ENCODE measurements at places on chromosomes 4 and X. TPM values are rescaled to one million over a fixed set of nuclear protein-coding genes. Genes with fewer than 3 reads are reported as not detected.
A peak's percentile ranks its signal among the peaks of the same experiment; 100 is the strongest.

DNA sequence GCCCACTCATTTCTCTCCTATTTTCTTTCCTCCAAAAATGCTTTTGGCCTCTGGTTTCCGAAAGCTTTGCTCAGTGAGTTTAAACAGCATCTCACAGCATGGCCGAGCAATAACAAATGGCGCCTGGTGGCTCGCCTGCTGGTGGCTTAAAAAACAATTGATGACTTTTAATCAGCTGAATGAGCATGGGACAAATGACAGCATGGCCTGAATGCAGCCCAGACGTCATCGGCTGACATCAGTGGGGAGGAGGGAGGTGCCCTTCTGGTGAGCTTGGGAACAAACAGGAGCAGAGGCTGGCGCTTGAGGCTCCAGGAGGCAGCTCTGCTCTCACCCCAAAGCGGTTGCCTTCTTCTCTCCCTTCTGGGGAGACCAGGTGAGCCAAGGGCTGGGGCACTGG, 286.4 kb downstream of the BCOR start:
- DNase-seq, result no peak

DNA sequence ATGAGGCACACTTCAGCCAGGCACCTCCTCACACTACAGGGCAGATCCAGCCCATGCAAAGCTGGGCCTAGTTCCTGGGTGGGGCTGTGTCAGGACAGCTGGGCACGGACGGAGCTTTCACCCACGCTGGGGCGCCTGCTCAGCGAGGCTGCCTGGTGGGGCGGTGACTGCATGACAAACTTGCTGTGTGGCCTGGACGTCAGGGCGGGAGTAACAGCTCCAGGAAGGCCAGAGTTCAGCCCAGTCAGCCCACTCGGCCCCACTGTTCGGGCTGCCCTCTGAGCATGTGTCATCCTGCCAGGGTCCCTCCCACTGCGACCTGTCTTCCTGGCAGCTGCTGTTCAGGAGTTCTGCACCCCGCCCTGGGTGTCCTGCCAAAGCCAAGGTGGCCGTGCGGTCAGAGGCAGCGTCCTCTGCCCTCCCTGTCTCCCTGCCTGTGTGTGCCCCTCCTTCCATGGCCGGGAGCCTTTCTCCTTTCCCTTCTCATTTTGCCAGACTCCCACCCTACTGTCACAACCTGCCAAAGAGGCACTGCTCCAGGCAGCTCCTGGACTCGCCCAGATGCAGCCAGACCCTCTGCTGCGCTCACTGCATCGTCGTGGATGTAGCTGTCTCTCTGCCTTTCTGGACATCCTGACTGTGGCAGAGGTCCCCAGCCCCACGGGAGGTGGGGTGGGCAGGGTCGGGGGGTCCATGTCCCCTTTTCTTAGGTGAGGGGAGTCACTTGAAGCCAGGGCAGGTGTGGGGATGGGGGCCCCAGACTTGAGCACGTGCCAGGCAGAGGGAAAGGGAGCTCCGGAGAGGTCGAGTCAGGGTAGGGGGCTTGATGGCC, 33.0 kb upstream of the KIAA0232 start:
- peak; percentile 11 for DNase-seq

DNA sequence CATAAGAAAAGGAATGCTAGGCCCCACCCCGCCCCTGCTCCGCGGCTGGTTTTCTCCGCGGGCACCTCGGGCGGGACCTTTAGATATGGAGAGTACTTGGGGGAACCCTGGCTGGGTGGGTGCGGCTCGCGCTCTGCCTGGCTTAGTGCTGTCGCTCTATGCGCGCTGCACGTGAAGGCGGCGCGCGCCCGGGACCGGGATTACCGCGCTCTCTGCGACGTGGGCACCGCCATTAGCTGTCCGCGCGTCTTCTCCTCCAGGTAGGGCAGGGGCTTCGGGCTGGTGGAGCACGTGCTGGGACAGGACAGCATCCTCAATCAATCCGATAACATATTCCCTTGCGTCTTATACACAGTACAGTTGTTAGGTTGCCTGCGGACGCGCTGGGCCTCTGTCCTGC, 56.0 kb downstream of the MAGEB10 start:
- DNase-seq, result no peak

DNA sequence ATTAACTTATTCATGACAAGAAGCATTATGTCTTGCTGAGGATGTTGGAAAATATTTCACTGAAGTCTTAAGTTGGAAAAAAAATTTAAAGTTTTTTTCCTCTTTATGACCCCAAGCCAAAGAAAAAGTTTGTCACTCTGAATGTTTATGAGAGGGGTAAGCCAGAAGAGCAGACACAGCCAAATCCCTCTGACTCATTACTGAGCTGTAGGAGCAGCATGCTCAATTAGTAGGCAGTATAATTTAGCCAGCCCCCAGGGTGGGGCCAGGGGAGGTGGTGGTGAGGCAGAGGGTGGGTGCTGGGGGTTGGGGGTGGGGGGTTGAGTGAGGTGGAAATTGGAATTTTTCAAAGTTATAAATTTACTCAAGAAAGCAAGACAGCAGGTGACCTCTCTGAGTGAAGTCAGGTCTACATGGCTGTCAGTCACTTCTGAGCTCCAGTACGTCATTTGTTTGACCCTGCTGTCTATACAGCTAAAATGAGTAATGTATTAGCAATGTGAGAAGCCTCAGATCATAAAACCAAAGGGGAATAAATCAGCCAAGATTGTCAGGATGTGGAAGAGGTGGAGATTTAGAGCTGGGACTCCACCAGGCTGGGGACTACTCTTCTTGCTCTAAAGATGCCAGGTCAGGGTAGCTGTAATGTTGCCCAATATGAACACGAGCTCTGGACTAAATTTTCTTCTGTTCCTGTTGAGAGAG, 98.8 kb upstream of the NDP start:
- DNase-seq, result no peak

DNA sequence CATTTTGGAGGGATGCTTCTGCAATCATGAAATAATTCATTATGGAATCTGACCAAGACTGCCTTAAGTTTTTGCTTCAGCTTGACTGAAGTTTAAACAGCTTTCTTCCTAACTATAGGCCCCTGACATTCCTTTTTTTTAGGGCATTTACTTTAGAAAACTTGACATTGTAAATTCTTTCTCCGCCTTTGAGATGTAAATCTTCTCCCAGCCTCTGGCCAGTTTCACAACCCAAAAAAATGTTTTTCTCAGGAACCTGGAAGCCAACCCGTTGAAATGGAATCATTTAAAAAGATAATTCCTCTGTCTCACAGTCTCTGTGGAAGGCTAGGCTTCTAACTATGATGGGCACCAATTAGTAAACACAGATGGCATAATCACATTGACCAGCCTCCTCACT, 710.4 kb upstream of the PABPC4L start:
- no peak for DNase-seq

GRCh38 chr4:55612341-55612740, 20.3 kb upstream of the PDCL2 start:
- no peak for DNase-seq

- DNase-seq, result no peak
Observed at GRCh38 chr4:56910172-56910967, 2.7 kb downstream of the REST start.

- DNase-seq, result no peak
Observed at GRCh38 chrX:43018031-43018430, 240.1 kb upstream of the PPP1R2C start.

GRCh38 chr4:78864405-78865024, 74.7 kb downstream of the PAQR3 start:
- peak; percentile 62 for DNase-seq

GRCh38 chr4:4541661-4542570, at the start of gene STX18:
Gene STX18 (minus strand): TSS chr4:4542048. CDS start chr4:4541964, 84 bp downstream.
- DNase-seq, result peak; percentile 44

DNA sequence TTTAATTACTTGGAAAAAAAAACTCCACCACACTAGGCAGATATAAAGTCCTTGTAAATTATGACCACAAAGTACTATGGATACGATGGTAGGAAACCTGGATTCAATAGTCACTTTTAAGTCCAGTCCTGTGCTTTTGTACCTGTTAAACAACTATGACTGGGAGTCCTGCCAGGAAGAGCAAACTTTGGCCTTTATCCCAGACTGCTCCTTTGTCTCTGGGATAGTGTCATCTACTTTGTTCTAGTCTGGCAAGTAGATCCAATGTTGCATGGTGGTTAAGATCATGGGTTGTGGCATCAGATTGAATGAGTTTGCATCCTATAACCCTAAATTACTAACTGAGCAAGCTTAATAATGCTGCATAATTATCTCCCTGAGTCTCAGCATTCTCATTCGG, 175.3 kb upstream of the FGF13 start:
- no peak for DNase-seq

- DNase-seq, result no peak
Observed at GRCh38 chr4:121668368-121669162, 28.2 kb downstream of the ANXA5 start.

GRCh38 chrX:45842207-45842925, 641.7 kb upstream of the DIPK2B start:
- no peak for DNase-seq

- no peak for DNase-seq
Observed at GRCh38 chr4:39936565-39937418, 40.9 kb downstream of the PDS5A start.

- DNase-seq, result no peak
Observed at GRCh38 chr4:74590476-74590875, 145.5 kb downstream of the AREG start.

GRCh38 chr4:123068081-123068480, 145.7 kb upstream of the NUDT6 start:
- DNase-seq, result no peak

DNA sequence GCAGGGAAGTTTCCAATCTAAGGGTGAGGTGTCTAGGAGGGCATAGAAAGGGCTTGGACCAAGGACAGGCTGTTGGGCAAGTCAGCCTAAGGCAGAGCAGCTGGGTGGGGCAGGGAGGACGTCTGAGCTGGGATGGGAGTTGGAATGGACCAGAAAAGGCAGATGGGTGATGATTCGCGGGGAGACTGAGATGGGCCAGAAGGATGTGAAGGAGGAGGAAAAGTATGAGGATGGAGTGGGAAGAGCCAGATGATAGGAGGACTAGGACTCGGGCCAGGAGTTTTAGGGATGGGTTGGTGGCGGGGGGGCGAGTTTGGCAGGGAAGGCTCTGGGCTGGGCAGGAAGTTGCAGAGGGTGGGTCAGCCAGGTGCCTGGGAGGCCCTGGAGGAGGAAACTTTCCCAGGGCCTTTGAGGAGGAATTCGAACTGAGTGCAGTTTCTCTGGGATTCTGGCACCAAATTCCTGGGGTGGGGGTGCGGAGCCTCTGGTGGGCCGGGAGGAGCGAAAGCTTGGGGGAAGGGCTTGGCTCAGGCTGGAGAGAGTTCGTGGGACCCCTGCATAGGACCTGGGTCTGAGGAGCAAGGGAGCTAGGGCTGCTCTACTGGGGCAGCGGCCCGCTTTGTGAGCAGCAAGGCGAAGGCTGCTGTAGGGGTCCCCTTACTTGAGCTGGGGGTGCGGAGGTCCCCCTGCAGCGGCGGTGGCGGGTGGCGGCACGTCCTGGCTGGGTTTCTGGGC, 8.7 kb upstream of the TIMP1 start:
- no peak for DNase-seq

DNA sequence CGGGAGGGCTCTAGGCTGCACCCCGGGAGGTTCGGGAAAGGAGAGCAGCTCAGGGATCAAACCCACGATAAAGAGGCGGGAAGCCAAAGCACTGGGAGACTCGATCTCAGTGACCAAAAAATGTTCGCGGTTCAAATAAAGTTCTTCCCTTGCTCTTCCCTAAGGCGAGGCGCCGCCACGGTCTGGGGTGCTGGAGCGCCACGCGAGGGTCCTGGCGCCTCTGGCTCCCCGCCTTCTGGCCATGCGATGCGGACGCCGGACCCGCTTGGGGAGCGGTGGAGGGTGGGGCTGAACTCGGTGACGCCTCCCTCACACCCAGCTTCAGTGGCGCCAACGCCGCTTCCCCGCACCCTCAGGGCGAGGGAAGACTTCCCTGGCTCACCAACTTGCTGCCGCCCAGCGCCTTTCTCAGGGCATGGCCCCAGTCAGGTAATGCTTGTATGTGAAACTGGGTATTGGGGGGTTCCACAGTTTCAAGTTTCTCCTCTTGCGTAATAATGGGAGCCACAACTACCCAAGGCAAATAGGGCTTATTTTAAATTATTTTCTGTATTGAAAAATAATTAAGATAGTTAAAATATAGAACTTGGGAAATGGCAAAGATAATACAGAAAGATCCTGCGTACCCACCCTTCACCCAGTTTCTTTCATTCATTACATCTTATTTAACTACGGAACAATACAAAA, at the start of gene QRFPR:
Gene QRFPR (minus strand): TSS at position 243 of the 687 bp plus-strand sequence. CDS start 371 bp downstream, outside the sequence.
- DNase-seq, result no peak

DNA sequence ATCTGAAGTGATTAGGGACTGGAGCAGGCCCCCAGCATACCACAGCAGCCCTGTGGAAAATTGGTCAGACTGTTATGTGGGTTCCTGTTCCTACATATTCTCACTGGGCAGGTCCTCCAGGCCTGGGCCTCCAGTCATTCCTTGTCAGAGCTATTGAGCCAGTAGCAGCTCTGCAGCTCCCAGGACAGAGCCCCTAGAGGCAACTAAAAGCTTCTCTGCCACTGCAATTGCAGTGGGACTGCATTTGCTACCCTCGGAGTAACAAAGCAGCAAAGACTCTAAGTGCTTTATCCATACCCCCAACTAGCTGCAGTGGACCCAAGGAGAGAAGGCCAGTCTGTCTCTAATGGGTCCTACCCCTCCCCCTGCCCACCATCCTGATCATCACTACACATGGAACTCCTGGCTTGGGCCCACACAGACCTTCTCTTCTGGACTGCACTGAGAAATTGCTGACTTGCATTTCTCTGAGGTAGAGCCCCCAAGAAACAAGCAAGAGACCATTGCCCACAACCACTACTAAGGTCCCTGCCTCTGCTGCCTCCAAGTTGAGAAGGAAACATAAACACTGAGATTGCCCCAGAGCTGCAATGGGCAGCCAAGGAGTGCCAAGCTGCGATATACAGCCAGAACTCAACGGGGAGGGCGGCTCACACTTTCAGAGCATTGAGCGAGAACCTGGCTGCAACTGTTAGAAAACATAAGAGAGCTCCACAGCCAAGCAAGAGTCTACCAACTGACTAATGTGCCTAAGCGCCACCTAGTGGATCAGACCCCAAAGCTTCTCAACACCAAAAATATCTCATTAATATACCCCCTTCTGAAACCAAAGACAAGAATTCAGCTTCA, 738.7 kb upstream of the NDST4 start:
- DNase-seq, result peak; percentile 36

- no peak for DNase-seq
Observed at GRCh38 chr4:146458594-146458993, 63.1 kb downstream of the SLC10A7 start.

Gene MAGEE2
- not detected for total RNA-seq

Gene S100G
- not detected for total RNA-seq

Gene PCYT1B
- total RNA-seq, result 0.40 TPM

Gene TLR1
- total RNA-seq, result 3.6 TPM

Gene CLGN
- 69.0 TPM for total RNA-seq

Gene GLRA3
- total RNA-seq, result 0.09 TPM

Gene JAKMIP1
- total RNA-seq, result 0.20 TPM

Gene VSIG4
- not detected for total RNA-seq

Gene CTAG1A
- total RNA-seq, result not detected

Gene RBM46
- not detected for total RNA-seq

Gene PAGE1
- total RNA-seq, result not detected

Gene DMRTC1
- total RNA-seq, result not detected

Gene TASL
- total RNA-seq, result not detected

Gene KLHL2
- total RNA-seq, result 10.2 TPM

Gene CT83
- not detected for total RNA-seq

Gene CSAG1
- total RNA-seq, result not detected

Gene FRG2
- total RNA-seq, result not detected

Gene SNCA
- total RNA-seq, result 99.1 TPM

All from NCI-H460 (cell line).